ENCODE measurements at places on chromosomes 2 and 18. TPM values are rescaled to one million over a fixed set of nuclear protein-coding genes. Genes with fewer than 3 reads are reported as not detected.

- DNase-seq: peak; percentile 25
These were observed 26.7 kb downstream of the CYP27C1 start for GRCh38 chr2:127193164-127193966.

GRCh38 chr2:95375532-95376150 lies 26.9 kb upstream of the FAHD2A start:
- DNase-seq: no peak

DNA sequence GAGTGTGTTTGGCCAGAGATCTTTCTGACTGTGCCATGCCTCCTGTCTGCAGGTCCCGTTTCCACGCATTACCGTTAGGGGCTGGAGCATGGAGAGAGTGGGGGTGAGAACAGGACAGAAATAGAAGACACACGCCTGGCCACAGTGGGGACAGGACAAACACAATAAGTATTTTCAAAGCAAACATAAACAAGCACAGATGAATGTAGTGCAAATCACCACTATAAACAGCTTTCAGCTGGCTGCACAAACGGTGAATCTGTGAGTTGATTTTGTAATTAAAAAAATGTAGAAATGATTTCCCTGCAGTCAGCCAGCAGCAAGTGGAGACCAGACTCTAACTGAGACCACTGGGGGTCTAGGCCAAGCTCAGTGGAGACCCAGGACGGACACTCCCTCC lies 6.8 kb downstream of the KCNK3 start:
- DNase-seq: no peak

DNA sequence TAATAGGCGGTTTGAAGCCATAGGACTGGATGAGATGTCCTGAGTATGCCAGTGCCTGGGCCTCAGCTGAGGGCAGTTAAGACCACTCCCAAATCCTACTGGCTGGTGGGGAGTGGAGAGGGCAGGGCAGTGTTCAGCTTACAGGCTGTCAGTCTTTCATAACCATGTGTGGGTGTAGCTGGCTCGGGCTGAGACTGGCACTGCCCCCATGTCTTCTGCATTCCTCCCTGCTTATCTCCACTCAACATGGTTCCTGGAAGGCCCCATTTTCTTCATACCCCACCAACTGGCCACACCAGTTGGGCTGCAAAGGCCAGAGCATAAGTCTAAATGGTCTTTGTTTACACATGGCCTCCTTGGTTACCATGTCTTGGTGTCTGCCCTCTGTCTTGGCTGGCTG lies 17.2 kb upstream of the IL37 start:
- DNase-seq: no peak

GRCh38 chr2:28094739-28095138 lies 204.2 kb downstream of the BABAM2 start:
- no peak for DNase-seq

DSC3 gene
- 0.01 TPM for polyA plus RNA-seq

ALPI gene
- polyA plus RNA-seq: not detected

CYP26B1 gene
- polyA plus RNA-seq: 0.02 TPM

DNA sequence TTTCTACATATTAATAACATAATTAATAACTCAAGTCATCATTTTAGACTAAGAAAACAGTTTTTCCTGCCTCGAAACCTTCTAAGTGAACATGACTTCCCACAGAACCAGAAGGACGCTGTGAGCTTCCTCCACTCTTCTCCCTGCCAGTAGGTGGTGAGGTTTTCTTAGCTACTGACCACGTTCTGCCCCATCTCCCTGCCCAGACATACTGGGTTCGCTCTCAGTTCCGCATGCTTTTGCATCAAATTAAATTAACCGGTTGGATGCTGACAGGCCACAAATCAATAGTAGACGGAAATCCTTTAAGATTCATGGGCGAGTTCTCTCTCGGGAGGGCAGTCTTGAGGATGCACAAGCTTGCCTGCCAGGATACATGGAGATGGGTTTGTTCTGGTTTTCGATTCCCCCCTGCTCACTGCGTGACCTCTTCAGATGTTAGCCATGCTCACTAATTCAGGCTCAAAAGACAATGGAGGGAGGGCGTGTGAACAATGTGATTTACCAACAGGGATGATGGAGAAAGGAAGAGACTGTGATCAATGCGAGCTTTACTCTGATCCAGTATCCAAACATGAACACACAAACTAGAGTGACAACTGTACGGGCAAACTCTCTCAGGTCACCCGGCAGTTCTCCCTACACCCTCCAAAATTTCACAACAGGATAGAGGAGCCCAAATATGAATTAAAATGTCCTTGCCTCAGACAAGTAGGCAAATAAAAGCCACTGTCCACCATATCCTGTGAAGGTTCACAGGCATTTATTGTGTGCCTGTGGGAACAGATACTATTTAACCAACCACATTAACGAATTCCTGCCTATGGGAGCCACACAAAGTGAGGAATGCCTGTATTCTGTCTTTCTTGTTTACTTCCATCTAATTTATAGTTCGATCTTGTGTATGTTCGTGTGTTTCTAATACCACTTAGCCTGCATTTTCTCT lies 375.7 kb downstream of the EIPR1 start:
- DNase-seq: no peak

PDCD1 gene
- polyA plus RNA-seq: not detected

MLPH gene
- polyA plus RNA-seq: 23.7 TPM

NCKAP5 gene
- 2.7 TPM for polyA plus RNA-seq

DNA sequence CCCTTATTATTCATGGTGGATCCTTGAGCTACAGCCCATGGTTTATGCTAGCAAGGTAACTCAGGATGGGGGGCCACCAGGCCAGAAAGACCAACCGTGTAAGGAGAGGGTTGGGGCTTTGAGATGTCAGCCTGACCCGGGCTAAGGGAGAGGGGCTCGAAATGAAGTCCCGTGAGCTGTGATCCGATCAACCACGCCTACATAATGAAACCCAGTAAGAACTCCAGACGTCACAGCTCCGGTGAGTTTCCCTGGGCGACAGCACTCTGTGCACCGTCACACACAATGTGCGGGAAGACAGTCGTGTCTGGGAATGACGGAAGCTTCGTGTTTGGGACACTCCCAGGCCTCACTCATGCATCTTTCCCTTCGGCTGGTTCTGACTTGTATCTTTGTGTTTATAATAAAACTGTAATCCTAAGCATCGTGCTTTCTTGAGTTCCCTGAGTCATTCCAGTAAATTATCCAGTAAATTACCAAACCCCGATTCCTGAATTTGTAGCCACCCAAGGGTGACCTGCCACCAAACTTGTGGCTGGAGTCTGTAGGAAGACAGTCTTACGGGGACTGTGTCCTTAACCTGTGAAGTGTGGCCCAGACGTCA lies 44.2 kb downstream of the CYP27C1 start:
- peak; percentile 82 for DNase-seq

DNA sequence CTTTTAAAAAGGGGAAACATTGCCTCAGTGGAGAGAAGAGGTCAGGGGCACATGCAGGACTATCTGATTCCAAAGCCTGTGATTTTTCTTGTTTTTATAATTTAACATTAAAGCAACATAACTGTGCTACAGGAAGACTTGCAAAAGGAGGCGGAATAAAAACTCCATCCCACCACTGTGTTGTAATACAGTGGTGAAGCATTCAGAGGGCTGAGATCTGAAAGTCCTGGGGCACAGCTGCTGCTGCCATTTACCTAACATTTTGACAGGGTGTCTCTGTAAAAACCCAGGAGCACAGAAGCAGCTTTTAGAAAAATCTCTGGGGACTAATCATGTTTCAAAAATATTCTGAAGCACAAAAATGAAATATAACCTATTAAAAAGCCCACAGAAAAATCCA lies 97.6 kb downstream of the GRB14 start:
- no peak for DNase-seq
